ENCODE measurements at places on chromosomes 2 and 18. TPM values are rescaled to one million over a fixed set of nuclear protein-coding genes. Genes with fewer than 3 reads are reported as not detected.

- DNase-seq = peak; percentile 58
- peaks cover 10% of the 10 kb centered on the region for H3K4me1 ChIP-seq
- no peaks in the 10 kb centered on the region for H3K27me3 ChIP-seq
- H3K27ac ChIP-seq = peak overlapping the region; percentile 92
Measured at GRCh38 chr2:38602136-38602731, 494 bp downstream of the HNRNPLL start.

- no peak overlapping the region for H3K27ac ChIP-seq
- no peaks in the 10 kb centered on the region for H3K36me3 ChIP-seq
- H3K4me3 ChIP-seq = no peak overlapping the region
- H3K27me3 ChIP-seq = no peaks in the 10 kb centered on the region
Measured at GRCh38 chr18:48193521-48194492, 215.4 kb downstream of the ZBTB7C start.

- no peaks in the 10 kb centered on the region for H3K27me3 ChIP-seq
- H3K4me3 ChIP-seq = no peak overlapping the region
- no peaks in the 10 kb centered on the region for H3K36me3 ChIP-seq
- no peak overlapping the region for H3K27ac ChIP-seq
- no peak for DNase-seq
- H3K4me1 ChIP-seq = no peaks in the 10 kb centered on the region
Measured at GRCh38 chr2:16974688-16975087, 309.1 kb upstream of the CYRIA start.

DNA sequence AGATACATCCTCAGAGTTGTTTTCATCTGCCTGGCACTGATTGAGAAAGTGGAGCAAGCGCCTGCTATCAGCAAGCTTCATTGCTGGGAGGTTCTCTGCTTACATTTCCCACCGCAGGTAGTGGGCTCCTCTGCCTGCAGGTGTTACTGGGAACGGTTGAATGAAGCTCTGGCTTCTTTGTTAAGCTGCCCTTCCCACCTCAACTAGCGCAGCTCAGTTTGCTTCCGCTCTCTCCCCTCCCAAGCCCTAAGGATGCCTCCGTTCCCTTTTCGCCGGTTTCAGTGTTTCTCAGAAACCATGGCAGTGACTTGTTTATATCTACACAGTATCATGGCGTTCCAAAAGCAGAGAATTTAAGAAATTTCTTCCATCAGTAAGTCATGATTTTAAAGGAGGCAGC is 72.2 kb upstream of the B3GNT7 start:
- H3K36me3 ChIP-seq = no peaks in the 10 kb centered on the region
- H3K27ac ChIP-seq = no peak overlapping the region
- DNase-seq = no peak

GRCh38 chr18:4593459-4593858 is 138.4 kb upstream of the DLGAP1 start:
- no peak overlapping the region for H3K4me3 ChIP-seq
- no peaks in the 10 kb centered on the region for H3K27me3 ChIP-seq
- DNase-seq = no peak
- H3K36me3 ChIP-seq = no peaks in the 10 kb centered on the region
- no peak overlapping the region for H3K27ac ChIP-seq

DNA sequence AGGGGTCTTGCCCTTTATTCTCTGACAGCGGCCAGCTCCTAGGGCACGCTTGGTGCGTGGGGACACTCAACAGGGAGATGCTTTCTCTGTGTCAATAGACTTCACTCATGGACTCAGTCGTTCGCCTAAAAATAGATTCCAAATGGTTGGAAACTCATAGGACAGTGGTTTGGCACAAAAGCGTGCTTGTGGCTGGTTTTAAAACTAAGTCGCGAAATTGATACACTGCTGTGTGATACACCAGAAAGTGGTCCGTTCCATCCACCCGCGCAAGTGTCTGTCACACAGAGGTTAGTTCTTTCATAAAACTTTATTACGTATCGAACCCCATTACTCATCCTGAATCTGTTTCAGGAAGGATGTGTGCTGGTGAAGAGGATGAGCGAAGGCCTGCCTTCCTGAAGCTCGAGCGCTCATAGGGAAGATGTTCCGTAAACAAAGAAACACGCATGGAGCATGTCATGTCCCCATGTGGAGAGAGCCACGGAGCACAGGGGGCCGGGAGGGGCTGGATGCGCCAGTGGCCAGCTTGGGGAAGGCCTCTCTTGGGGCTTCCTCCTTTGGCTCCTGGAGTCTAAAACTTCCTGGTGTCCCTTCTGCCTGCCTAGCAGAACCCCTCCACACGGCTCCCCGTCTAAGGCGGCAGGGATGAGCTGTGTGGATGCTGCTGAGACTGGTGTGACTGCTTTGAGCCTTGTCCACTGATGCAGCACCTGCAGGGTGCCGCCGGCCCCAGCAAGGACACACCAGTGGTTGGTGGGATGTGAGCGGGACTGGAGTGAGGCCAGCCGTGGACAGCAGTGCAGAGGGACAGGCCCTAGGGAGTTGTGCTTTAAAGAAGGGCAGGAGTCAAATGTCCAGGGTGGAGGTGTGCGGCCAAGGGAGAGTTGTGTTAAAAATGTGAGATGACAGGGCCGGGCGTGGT is 207.2 kb downstream of the GBX2 start:
- no peak overlapping the region for H3K27ac ChIP-seq
- H3K36me3 ChIP-seq = no peaks in the 10 kb centered on the region
- DNase-seq = no peak
- H3K4me1 ChIP-seq = no peaks in the 10 kb centered on the region

DNA sequence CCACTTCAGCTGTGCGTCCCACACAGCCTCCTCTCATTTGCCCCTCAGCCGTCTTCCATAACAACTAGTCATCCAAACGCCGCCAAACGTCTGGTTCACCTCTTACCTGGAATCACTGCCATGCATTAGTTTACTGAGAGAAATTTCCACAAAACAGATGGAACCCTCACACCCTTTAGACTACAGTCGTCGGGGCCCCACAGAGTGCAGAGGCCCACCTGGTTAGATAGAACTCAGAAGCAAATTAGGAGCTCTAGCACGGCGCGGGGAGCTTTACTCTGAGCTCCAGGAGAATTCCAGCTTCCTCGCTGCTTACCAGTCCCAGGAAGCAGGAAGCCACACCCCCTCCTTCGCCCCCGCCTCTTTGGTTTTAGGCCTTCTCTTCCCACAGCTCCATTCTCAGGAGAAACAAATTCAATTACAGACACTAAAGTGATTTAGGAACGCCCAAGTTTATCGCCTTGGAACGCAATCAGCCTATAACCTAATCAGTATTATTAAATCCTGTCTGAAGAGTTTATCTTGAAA is 9.4 kb downstream of the RNU2-63P start:
- DNase-seq = no peak
- H3K27ac ChIP-seq = no peak overlapping the region
- H3K4me1 ChIP-seq = peaks cover 2% of the 10 kb centered on the region
- H3K27me3 ChIP-seq = no peaks in the 10 kb centered on the region
- H3K4me3 ChIP-seq = no peak overlapping the region
- no peaks in the 10 kb centered on the region for H3K36me3 ChIP-seq

GRCh38 chr2:16671760-16672159 is 6.1 kb upstream of the CYRIA start:
- H3K4me3 ChIP-seq = no peak overlapping the region
- no peak overlapping the region for H3K27ac ChIP-seq
- no peaks in the 10 kb centered on the region for H3K36me3 ChIP-seq
- H3K27me3 ChIP-seq = no peaks in the 10 kb centered on the region
- no peak for DNase-seq
- peaks cover 2% of the 10 kb centered on the region for H3K4me1 ChIP-seq

- no peaks in the 10 kb centered on the region for H3K36me3 ChIP-seq
- H3K27me3 ChIP-seq = no peaks in the 10 kb centered on the region
Measured at GRCh38 chr18:48948112-48949049, 2.4 kb downstream of the SMAD7 start.

- H3K36me3 ChIP-seq = no peaks in the 10 kb centered on the region
- H3K4me3 ChIP-seq = no peak overlapping the region
- H3K27me3 ChIP-seq = no peaks in the 10 kb centered on the region
Measured at GRCh38 chr2:145221032-145221431, 701.1 kb upstream of the ZEB2 start.

DNA sequence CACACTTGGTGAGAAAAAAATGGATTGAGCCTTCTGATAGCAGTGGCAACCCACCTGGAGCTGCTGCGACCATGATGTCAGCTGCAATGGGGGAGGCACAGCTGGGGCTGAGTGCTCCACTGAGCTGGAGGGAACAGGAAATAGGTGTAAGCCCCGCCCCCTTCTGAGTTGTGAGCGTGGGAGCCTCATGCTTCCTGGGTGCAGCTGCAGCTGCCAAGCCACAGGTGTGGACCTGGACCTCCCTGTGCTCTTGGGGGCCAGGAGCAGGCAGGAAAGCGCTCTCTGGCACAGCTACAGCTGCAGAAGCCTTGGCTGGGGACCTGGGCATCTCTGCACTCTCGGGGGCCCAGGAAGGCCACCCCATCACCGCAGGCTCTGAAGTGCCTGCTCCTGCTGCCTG is 970.6 kb downstream of the DCDC2C start:
- H3K27me3 ChIP-seq = no peaks in the 10 kb centered on the region
- H3K4me1 ChIP-seq = no peaks in the 10 kb centered on the region
- H3K27ac ChIP-seq = no peak overlapping the region
- no peaks in the 10 kb centered on the region for H3K36me3 ChIP-seq
- H3K4me3 ChIP-seq = no peak overlapping the region
- no peak for DNase-seq

DNA sequence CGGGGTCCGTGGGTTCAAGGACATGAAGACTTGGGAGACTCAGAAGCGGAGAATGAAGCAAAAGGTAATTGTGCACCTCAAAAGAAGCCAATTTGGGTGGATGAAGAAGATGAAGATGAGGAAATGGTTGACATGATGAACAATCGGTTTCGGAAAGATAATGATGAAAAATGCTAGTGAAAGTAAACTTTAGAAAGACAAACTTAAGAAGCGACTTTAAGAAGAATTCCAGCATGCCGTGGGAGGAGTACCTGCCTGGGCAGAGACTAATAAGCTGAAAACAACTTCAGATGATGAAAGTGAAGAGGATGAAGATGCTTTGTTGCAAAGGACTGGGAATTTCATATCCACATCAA is 43.5 kb downstream of the PSTPIP2 start:
- H3K36me3 ChIP-seq = no peaks in the 10 kb centered on the region
- DNase-seq = no peak
- H3K4me1 ChIP-seq = no peaks in the 10 kb centered on the region
- no peaks in the 10 kb centered on the region for H3K27me3 ChIP-seq
- H3K27ac ChIP-seq = no peak overlapping the region

DNA sequence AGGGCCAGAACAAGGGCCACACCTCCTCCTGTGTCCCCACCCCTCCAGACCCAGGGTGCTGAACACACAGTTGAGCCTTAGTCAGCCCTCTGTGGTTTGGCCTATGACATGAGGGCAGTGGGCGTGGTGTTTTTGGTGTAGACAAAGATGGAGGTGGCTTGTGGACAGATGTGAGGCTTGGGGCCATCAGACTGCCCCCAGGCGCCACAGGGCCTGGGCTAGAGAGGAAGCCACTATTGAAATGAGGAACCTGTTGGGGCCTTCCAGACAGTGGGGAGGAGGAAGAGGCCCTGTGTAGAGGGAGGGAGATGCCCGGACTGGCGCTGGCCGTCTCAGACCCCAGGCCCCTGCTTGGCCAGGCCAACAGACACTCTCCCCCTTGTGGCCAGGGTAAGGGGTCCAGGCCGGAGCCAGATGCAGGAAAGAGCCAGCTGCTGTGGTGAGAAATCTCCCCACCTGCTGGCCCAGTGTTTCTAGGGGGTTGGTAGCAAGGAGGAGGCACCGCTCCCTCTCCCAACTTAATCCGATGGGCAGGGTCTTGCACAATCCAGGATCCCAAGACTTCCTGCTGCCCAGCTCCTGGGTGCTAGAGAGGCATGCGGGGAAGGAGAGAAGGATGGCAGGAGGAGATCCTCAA is 53.8 kb downstream of the SMAD7 start:
- H3K27ac ChIP-seq = no peak overlapping the region
- DNase-seq = no peak
- H3K4me1 ChIP-seq = peaks cover 3% of the 10 kb centered on the region
- H3K4me3 ChIP-seq = no peak overlapping the region

GRCh38 chr2:76599732-76600368 is 889.1 kb upstream of the GCFC2 start:
- no peak overlapping the region for H3K4me3 ChIP-seq
- H3K27me3 ChIP-seq = no peaks in the 10 kb centered on the region
- H3K4me1 ChIP-seq = no peaks in the 10 kb centered on the region
- no peak for DNase-seq
- H3K27ac ChIP-seq = no peak overlapping the region

GRCh38 chr2:223815186-223815883 is 22.0 kb downstream of the AP1S3 start:
- no peak for DNase-seq
- no peak overlapping the region for H3K4me3 ChIP-seq
- H3K4me1 ChIP-seq = no peaks in the 10 kb centered on the region
- no peak overlapping the region for H3K27ac ChIP-seq
- no peaks in the 10 kb centered on the region for H3K36me3 ChIP-seq

- H3K36me3 ChIP-seq = peaks cover 13% of the 10 kb centered on the region
- no peak overlapping the region for H3K4me3 ChIP-seq
- DNase-seq = no peak
- H3K4me1 ChIP-seq = no peaks in the 10 kb centered on the region
Measured at GRCh38 chr18:36798738-36799473, 29.9 kb downstream of the TPGS2 start.

GRCh38 chr18:30086351-30086750 is 956.2 kb downstream of the DSC3 start:
- H3K36me3 ChIP-seq = no peaks in the 10 kb centered on the region
- H3K27ac ChIP-seq = no peak overlapping the region
- no peak for DNase-seq
- H3K4me3 ChIP-seq = no peak overlapping the region
- H3K4me1 ChIP-seq = no peaks in the 10 kb centered on the region

DNA sequence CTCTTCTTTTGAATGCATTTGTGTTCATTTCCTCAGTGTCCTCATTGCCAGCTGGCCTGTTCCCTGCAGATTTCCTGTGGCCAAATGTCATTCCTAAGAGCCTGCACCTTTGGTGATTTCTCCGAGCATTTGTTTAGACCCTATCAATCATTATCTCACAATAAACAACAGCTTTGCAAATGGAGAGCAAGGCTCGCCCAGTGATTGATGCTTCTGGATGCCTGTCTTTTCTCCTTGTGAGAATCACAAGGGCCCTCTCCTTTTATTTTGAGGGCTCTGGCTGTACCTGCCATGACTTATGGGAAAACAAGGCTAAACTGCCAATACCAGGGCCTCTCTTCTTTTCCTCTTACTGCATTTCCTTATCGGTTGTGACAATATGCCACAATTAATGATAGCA is 1454.4 kb upstream of the CELF4 start:
- DNase-seq = no peak
- H3K27ac ChIP-seq = no peak overlapping the region
- no peaks in the 10 kb centered on the region for H3K4me1 ChIP-seq
- no peak overlapping the region for H3K4me3 ChIP-seq
- no peaks in the 10 kb centered on the region for H3K36me3 ChIP-seq

GRCh38 chr2:75527676-75528075 is 33.1 kb downstream of the EVA1A start:
- no peak overlapping the region for H3K4me3 ChIP-seq
- H3K4me1 ChIP-seq = peaks cover 23% of the 10 kb centered on the region
- no peak overlapping the region for H3K27ac ChIP-seq
- H3K27me3 ChIP-seq = no peaks in the 10 kb centered on the region

GRCh38 chr2:6630209-6630608 is 235.5 kb downstream of the CMPK2 start:
- H3K27ac ChIP-seq = no peak overlapping the region
- no peaks in the 10 kb centered on the region for H3K4me1 ChIP-seq
- no peak for DNase-seq
- H3K36me3 ChIP-seq = no peaks in the 10 kb centered on the region

The TDRD15 gene
- total RNA-seq = 0.75 TPM

The C2orf81 gene
- total RNA-seq = 0.08 TPM

The TEX44 gene
- not detected for total RNA-seq

The ANKRD62 gene
- not detected for total RNA-seq

The SIX3 gene
- not detected for total RNA-seq

The SEMA4C gene
- total RNA-seq = 13.3 TPM

The MAPK4 gene
- total RNA-seq = under 0.01 TPM

The GPR45 gene
- total RNA-seq = not detected

The SLC4A1AP gene
- total RNA-seq = 12.3 TPM

The MC2R gene
- total RNA-seq = not detected

The LRRTM1 gene
- total RNA-seq = not detected

The C2orf15 gene
- 0.65 TPM for total RNA-seq

Measured in liver (tissue), 10 donors.